ENCODE measurements at places on chromosomes 7 and 10.

DNA sequence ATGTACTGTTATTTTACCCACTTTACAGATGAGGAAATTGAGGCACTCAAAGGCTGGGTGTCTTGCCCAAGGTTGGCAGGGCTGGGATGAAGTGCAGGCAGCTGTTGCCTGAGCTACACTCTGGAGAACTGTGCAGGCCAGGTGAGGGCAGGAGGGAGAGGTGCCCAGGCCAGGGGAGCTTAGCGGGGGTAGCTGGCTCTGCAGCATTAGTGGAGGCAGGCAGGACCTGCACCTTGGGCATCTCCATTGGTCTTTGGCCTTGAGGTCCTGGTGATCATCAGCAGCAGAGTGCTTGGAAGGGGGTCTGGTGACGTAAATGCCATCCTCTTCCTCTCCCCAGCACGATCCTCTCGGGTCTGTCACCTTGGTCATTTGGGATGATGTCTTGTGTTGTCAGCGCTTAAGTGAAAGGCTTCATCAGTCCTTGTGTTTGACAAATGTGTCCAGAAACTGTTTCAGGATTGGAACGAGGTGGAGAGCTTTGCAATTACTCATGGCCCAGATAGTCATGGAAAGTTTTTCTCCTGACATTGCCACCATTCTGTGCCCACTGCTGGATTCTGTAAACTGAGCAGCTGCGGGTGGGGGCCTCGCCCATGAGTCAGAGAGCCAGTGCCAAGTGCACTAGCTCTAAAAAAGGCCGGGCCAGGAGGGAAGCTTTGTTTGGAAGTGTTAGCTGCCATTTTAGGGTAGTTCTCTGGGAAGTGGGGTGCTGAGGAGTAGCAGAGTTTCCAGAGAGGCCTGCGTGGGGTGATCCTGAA, 47.6 kb downstream of the TSPAN15 start:
- no peak for DNase-seq

GRCh38 chr7:40015790-40016296, 65.8 kb downstream of the CDK13 start:
- DNase-seq = no peak

DNA sequence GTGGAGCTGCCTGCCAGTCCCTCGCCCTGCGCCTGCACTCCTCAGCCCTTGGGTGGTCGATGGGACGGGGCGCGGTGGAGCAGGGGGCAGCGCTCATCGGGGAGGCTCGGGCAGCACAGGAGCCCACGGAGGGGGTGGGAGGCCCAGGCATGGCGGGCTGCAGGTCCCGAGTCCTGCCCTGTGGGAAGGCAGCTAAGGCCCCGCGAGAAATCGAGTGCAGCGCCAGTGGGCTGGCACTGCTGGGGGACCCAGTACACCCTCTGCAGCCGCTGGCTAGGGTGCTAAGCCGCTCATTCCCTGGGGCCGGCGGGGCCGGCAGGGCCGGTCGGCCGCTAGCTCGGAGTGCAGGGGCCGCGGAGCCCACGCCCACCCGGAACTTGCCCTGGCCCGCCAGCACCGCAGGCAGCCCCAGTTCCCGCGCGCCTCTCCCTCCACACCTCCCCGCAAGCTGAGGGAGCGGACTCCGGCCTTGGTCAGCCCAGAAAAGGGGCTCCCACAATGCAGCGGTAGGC, 565.9 kb upstream of the NRG3 start:
- DNase-seq = no peak

DNA sequence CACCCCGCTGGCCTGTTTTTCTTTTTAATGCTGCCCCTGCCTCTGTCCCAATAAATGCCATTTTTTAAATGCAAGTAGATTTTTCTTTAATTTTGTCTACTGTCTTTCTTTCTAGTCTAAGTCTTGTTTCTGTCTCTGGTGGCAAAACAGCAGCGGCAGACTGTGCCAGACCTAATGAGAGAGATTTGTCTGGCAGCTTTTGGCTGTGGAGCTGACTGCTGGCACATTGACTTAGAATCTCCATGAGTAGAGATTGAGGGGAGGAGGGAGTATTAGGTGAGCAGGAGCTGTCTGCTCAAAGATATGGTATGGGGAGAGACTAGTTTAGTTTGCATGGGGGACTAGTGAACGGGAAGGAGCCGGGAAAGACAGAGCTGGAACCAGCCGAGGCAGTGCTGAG, 13.0 kb downstream of the VWA2 start:
- no peak for DNase-seq

GRCh38 chr10:6072215-6072934, 10.2 kb upstream of the IL2RA start:
- no peak for DNase-seq

- DNase-seq = no peak
Measured at GRCh38 chr10:32271617-32272016, 75.3 kb downstream of the EPC1 start.

DNA sequence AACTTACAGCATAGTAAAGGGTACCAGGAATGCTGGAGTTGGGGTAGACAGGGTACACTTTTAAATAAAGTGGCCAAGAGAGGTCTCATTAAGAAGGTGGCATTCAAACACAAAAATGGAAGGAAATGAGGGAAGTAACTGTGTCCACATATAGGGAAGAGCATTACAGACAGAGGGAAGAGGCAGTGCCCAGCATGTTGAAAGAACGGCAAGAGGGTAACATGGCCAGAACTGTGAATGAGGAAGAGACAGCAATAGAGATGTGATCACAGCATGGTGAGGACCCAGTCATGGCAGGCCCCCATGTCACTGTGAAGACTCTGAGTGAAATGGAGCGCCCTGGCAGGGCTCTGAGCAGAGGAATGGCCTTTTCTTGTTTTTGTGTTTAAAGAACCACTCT, 35.1 kb upstream of the ZNRF2 start:
- DNase-seq = no peak

- no peak for DNase-seq
Measured at GRCh38 chr10:99365736-99366135, 36.6 kb downstream of the CNNM1 start.

- DNase-seq = no peak
Measured at GRCh38 chr7:45402480-45403218, 171.5 kb upstream of the ADCY1 start.

DNA sequence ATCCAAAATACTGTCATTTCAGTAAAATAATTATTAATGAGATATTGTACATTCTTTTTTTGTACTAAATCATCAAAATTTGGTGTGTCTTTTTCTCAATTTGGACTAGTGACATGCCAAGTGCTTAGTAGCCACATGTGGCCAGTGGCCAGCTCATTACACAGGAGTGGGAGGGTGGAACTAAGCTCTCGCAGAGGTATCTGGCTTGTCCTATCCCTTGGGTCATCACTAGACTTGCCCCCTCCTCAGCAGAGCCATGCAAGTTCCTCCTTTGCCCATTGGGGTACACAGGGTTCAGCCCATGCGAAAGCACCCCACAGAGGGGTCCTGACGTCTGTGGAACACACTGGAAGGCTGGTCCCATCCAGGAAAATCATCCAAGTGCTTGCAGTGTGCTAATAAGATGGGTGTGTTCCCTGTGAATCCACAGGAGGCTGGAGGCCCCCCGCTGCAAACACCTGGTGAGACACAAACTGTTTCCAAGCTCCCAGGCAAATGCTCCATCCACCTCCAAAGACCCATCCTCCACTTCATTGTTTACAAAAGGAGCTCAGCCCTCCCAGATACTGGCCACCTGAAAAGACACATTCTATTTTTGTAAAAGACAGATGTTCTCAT, 1.3 kb downstream of the ARHGAP22 start:
- no peak for DNase-seq

- no peak for DNase-seq
Measured at GRCh38 chr7:151195616-151196450, 8.8 kb upstream of the ASB10 start.

GRCh38 chr7:31695859-31696614, 9.0 kb downstream of the PPP1R17 start:
- DNase-seq = no peak

- no peak for DNase-seq
Measured at GRCh38 chr10:3421537-3422257, 249.1 kb upstream of the PITRM1 start.

GRCh38 chr7:95367606-95368005, 28.6 kb downstream of the PON3 start:
- no peak for DNase-seq

DNA sequence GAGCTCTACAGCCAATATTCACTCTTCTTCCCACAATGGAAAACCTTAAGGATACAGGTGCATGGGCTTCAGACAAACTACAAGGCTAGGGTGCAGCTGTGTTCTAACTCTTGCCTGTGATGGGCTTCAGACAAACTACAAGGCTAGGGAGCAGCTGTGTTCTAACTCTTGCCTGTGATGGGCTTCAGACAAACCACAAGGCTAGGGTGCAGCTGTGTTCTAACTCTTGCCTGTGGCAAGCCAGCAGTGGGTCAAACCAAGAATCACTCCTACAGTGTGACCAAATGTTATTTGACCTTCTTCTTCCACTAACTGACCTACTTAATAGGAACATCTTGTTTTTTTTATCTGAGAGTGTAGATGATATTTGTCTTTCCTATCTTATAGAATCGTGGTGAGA, 7.4 kb downstream of the SORCS1 start:
- DNase-seq = no peak

- no peak for DNase-seq
Measured at GRCh38 chr10:123906296-123906695, 14.7 kb upstream of the CPXM2 start.

DNA sequence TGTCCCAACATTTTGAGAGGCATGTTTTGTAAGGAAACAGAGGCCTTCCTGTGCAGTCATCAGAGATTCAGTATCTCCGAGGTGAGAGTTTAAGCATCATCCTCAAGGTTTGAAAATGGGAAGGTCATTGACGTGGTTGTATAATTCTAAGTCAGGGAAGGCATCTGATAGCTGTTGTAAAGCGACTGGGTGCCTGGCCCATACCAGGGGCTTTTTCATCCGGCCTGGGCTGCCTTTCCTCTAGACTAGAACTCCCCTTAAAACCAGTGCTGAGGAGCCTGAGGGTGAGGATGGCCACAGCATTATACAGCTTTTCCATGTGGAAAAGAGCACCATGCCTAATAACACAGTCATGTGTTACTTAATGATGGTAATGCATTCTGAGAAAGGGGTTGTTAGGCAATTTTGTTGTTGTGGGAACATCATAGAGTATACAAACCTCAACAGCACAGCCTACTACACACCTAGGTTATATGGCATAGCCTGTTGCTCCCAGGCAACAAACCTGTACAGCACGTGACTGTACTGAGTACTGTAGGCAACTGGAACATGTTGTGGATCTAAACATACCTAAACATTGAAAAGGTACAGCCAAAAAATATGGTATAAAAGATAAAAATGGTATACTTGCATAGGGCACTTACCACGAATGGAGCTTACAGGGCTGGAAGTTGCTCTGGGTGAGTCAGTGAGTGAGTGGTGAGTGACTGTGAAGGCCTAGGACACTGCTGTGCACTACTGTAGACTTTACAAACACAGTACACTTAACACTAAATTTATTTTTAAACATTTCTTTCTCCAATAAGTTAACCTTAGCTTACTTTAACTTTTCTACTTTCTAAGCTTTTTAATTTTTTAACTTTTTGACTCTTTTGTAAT, 13.5 kb upstream of the CACUL1 start:
- no peak for DNase-seq

DNA sequence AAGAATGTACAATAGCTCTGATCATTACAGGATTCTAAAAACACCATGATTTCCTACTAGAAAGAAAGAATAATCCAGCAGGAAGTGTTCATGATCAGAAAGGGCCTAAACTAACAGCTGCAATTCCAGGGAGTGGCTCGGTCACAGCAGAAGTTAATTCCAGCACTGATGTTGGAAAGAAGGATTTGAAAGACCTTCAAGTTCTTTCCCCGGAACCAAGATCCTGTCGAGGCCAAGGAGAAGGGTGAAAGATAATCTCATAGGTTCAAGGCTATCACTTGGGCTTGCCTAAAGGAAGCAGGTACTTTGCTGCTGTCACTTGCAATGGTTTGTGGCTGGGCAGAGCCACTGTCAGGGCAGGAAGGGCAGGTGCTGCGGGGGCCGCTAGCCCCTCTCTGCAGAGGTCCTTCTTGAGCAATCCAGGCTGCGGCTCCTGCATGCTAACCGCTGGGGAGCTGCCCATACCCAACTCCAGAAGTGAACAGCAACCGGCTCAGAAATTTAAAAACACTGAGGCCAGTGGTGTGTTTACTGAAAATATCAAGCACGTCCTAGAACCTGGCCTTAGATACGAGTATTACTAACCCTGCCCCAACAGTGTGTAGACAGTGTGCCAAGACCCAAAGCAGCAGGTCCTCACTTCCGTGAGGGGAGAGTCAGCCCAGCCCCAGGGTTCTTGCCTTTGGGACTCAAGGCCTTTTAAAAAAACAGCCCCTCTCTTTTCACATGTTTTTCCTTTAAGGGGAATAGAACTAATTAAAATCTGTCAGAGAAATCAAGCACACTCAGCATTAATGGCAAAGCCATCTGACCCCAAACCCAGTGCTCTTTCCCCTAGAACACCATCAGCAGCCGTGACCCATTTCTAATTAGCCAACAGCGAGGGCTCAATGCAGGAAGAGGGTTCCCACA, 76.8 kb downstream of the VIPR2 start:
- DNase-seq = no peak

GRCh38 chr7:24334012-24334411, 50.0 kb downstream of the NPY start:
- DNase-seq = no peak
